ENCODE measurements at places on chromosomes 1 and 21.

- DNase-seq, result peak; percentile 57
These were observed 28.7 kb downstream of the COL6A2 start for GRCh38 chr21:46126309-46127238.

DNA sequence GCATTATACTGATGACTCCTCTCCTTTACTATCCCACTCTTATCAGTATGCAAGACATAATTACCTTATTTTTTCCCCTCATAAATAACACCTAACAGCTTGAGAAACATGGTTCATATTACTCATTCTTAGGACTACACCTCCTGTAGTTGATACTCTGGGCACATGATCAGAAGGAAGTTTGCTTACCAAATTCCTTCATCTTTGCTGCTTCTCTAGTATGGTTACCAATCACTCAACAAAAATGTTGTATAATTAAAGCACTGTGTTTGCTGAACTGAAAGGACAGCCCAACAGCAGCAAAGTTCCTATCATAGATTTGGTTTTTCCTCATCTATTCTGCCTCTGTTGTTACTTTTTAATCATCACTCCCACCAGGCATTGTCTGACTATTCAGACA, 586.3 kb downstream of the LRRIQ3 start:
- no peak for DNase-seq

GRCh38 chr1:81430236-81430938, 370.3 kb upstream of the ADGRL2 start:
- DNase-seq, result no peak

- no peak for DNase-seq
These were observed 66.3 kb downstream of the GLUL start for GRCh38 chr1:182325339-182325738.

DNA sequence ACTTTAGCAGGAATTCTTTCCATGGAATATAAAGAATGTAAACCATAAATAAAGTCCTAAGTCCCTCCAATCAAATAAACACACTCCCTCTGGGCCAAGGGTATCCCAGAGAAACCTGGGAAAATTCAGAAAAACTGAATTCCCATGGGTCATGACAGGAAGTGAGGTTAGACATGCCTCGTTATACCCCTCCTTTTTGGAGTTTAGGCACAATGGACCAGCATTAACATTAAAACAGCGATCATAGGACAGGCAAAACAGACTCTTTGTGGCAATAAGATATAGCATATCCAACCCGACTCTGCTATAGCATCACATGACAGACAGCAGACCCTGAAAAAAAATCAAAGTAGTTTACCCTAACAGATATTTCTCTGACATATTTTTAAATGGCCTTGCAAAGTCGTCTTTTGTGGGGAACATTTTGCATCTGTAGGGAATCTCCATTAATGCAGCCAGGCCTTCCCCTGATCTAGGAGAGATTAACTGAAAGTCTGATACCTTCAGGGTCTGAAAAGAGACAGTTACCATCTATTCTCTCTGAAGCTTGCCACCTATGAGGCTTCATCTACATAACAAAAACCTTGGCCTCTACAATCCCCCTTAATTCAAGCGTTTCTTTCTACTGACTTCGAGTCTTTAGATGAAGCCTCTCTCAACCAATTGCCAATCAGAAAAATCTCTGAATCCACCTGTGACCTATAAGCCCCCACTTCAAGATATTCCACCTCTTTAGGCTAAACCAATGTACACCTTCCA, 143.0 kb upstream of the KCNK1 start:
- DNase-seq, result no peak

- DNase-seq, result no peak
These were observed 222.9 kb upstream of the CSF3R start for GRCh38 chr1:36705629-36706028.

DNA sequence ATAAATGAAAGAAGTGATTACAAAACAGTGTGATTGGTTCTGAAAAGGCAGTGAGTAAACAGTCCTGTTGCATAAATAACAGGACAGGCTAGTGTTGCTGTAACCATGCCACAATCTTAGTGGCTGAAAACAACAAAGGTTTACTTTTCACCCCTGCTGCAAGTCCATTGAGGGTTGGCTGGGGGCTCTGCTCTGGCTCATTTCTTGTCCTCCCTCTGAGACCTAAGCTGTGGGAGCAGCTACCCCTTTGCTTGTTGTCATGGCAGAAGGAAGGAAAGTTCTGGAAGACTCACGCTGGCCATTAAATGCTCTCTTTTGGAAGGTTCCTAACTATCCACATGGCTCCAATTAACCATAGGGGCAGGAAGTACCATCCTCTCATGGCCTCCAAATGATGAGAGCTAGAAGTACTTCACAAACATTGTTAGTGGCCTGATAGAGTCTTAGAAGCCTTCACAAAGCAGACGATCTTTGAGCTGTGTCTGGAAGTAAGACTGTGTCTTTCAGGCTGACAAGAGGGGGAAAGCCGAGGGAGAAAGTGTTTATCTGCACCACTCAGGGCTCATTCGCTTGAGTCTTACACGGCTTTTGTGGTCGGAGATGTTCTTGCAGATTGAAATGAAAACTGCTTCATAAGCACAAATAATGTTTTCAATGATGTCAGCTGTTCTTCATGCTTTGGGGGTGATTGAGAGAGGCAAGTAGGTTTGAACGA, 11.9 kb downstream of the RCSD1 start:
- no peak for DNase-seq
